Upper lobe of right lung (tissue), 1 donor: ENCODE measurements at places on chromosomes 4 and X. TPM values are rescaled to one million over a fixed set of nuclear protein-coding genes. Genes with fewer than 3 reads are reported as not detected.
A peak's percentile ranks its signal among the peaks of the same experiment; 100 is the strongest.

DNA sequence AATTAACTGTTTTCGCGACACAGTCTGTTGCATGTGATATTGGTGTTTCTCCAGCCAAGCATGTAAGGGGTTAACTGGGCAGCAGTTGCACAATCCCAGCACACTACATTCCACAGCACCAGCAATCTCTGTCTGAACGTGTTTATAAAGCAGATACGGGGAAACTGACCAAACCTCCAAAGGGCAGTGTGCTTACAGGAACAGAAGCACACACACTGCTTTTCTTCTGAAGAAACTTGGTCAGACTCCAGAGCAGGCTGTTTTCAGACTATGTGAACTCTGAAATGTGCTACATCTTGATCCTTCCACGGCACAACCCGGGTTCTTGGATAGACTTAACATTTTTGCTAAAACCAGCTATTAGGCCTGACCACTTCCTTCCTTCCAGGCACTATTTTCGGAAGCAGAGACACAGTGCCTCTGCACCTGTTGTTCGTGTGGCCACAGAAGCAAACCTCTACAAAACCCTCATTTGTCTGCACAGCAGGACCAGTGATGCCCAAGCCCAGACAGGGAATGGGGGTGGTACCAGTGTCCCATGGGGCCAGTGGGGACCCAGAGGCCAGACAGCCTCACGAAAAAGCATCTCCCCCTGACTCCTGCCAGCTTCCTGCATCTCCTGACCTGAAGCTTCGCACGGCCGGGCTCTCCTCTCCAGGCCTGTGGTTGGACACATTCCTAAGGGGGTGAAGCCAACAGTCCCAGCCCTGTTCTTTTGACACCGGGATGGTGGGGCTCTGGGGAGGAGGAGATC, 90.1 kb downstream of the IRF2 start:
- H3K27me3 ChIP-seq, result no peaks in the 10 kb centered on the region
- peak overlapping the region; percentile 51 for H3K27ac ChIP-seq
- H3K4me1 ChIP-seq, result peaks cover 42% of the 10 kb centered on the region
- peaks cover 23% of the 10 kb centered on the region for H3K36me3 ChIP-seq

DNA sequence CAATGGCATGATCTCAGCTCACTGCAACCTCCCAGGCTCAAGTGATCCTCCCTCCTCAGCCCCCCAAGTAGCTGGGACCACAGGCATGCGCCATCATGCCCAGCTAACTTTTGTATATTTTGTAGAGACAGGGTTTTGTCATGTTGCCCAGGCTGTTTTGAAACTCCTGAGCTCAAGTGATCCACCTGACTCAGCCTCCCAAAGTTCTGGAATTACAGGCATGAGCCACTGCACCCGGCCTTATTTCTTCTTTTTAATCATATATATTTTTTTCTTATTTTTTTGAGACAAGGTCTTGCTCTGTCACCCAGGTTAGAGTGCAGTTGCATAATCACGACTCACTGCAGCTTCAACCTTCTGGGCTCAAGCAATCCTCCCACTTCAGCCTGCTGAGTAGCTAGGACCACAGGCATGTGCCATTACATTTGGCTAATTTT, 184.0 kb downstream of the TSPAN5 start:
- no peaks in the 10 kb centered on the region for H3K36me3 ChIP-seq
- no peak overlapping the region for H3K27ac ChIP-seq
- no peak overlapping the region for H3K4me3 ChIP-seq

CABS1 gene
- not detected for total RNA-seq

DNA sequence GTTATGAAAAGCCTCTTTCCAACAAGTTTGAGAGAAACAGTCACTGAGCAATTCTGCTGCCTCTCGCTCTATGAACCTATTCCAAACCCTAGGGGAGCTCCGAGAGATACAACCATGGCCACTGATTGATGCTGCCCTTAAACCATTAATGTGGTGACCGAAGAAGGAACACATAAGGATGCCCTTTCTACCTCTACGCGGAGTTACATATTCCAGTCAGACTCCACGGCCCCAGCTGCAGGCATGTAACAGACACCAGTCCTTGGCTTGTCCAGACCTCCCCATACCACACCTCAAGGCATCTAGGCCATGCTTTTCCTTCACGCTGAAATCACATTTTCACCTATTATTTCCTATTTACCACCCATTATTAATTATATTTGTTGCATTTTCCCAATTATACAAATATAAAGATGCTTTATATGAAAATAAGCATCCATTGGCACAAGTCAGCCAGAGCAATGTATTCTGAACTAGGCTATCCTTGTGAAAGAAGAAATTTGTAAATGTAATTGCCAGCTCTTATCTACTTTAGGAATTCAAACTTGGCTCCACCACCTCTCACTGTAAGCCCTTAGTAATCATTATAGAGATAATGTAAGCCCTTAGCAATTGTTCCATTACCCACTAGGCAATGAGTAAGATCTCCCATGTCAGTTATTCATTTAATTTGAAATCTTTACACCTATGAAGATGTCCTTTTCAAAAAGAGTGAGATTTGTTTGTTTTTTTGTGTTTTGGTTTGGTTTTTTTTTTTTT, 338.4 kb downstream of the NR3C2 start:
- H3K36me3 ChIP-seq, result peaks cover 19% of the 10 kb centered on the region
- H3K27me3 ChIP-seq, result no peaks in the 10 kb centered on the region
- H3K4me3 ChIP-seq, result no peak overlapping the region
- H3K4me1 ChIP-seq, result no peaks in the 10 kb centered on the region

ZNF157 gene
- total RNA-seq, result 0.23 TPM

- H3K36me3 ChIP-seq, result no peaks in the 10 kb centered on the region
- no peak for DNase-seq
- no peak overlapping the region for H3K27ac ChIP-seq
- no peaks in the 10 kb centered on the region for H3K27me3 ChIP-seq
- no peaks in the 10 kb centered on the region for H3K4me1 ChIP-seq
These were observed 117.5 kb downstream of the PCDH18 start for GRCh38 chr4:137414802-137415201.

L1CAM gene
- total RNA-seq, result 1.2 TPM

DNA sequence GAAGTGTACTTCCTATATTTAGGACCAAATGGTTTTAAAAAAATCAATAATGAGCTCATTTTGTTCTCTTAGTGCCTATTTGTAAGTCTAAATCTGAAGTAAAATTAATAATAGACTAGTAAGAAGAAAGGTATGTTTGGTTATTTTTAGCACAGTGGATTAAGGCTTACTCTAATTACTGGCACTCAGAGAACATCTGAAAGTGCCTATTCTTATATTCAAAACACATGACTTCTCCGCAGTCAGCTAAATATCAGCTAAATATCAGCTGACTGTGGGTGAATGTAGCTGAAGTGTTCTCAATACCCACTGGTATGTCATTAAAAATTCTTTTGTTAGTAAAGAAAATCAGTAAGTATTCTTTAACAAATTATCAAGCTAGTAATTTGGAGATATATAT, 6.0 kb downstream of the AP1S2 start:
- H3K27me3 ChIP-seq, result no peaks in the 10 kb centered on the region
- no peaks in the 10 kb centered on the region for H3K4me1 ChIP-seq
- peak overlapping the region; percentile 7 for H3K27ac ChIP-seq
- H3K36me3 ChIP-seq, result no peaks in the 10 kb centered on the region
- no peak for DNase-seq

DNA sequence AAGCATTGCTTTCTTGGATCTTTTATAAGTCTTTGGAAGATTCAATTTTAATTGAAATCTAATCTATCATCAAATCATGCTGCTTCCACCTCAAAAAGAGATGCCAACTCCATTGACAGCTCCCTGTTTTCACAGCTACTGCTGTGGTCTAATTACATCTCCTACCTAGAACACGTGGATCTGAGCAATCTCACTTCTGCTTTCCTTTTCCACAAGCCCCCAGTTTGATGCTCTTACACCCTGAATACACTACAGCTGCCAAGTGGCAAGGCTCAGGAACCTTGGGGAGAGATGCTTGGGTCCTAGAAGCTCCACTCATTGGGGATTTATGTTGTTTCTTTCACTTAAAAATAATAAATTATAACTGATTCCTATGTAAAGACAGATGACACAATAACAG, 172.0 kb downstream of the CFAP299 start:
- H3K27me3 ChIP-seq, result no peaks in the 10 kb centered on the region
- H3K27ac ChIP-seq, result no peak overlapping the region
- H3K4me1 ChIP-seq, result no peaks in the 10 kb centered on the region
- H3K36me3 ChIP-seq, result no peaks in the 10 kb centered on the region
- H3K4me3 ChIP-seq, result no peak overlapping the region

DNA sequence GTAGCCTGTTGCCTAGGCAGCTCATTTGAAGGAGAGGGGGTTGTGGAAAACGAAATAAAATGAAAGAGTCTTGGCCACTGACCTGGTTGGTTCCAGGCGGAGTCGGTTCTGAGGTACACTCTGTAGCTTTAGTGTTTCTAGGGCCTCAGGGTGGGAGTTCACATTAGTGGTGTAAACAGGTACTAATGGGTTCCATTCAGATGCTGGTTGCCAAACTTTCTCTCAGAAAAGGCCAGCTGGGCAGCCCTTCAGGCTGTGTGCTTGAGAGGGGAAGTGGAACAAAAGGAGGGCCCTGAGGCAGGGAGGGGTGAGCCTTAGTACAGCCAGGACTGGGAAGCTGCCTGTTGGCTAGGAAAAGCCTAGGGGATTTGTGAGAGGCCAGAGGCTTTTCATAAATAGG, 24.8 kb downstream of the NHSL2 start:
- no peaks in the 10 kb centered on the region for H3K36me3 ChIP-seq
- H3K4me3 ChIP-seq, result no peak overlapping the region
- no peaks in the 10 kb centered on the region for H3K4me1 ChIP-seq
- no peak overlapping the region for H3K27ac ChIP-seq

GRCh38 chrX:48890296-48890925, 7.2 kb downstream of the TIMM17B start:
- H3K4me3 ChIP-seq, result peak overlapping the region; percentile 62
- DNase-seq, result no peak
- H3K27me3 ChIP-seq, result no peaks in the 10 kb centered on the region
- no peak overlapping the region for H3K27ac ChIP-seq
- H3K36me3 ChIP-seq, result no peaks in the 10 kb centered on the region

DNA sequence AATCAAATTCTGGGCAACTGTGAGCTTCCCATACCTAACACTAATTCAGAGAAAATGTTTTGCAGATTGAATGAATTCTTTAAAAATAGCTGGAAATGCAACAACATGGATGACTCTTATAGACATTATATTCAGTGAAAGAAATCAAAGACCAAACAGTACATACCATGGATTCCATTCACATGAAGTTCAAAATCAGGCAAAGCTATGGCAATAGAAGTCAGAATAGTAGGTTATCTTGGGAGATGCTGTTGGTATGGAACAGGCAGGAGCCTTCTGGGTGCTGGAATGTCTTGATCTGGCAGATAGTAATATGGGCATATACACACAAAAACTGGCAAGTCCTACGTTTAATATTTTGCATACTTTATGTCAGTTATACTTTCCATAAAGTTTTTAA, 25.5 kb upstream of the CBLL2 start:
- no peak overlapping the region for H3K27ac ChIP-seq
- H3K36me3 ChIP-seq, result no peaks in the 10 kb centered on the region
- DNase-seq, result no peak
- H3K4me1 ChIP-seq, result no peaks in the 10 kb centered on the region

SYP gene
- total RNA-seq, result 3.5 TPM

ZFP42 gene
- total RNA-seq, result 0.26 TPM

PABPC1L2B gene
- not detected for total RNA-seq

AKAP14 gene
- not detected for total RNA-seq

VCX3B gene
- total RNA-seq, result not detected

DNA sequence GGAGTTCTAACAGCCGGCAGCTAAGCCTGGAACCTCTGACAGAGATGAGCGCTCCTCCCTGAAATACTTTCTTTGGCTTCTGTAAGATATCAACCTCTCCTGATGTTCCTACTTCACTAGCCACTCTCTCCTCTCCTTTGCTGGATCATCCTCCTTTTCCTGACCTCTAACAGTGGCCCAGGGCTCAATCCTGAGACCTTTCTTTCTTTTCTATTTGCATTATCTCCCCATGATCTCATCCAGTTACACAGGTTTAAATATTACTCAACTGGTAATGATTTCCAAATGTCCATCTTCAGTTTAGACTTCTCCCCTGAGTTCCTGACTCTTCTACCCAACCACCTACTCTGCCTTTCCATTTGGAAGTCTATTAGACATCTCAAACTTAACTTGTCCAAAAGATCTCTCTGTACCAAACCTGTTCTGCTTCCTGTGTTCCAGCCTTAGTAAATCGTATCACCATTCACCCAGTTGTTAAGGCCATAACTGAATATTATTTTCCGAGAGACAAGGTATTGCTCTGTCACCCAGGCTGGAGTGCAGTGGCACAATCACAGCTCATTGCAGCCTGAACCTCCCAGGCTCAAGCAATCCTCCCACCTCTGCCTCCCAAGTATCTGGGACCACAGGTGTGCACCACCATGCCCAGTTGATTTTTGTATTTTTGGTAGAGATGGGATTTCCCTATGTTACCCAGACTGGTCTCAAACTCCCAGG, 41.1 kb downstream of the RFC1 start:
- H3K4me3 ChIP-seq, result no peak overlapping the region
- DNase-seq, result no peak
- no peaks in the 10 kb centered on the region for H3K27me3 ChIP-seq
- peaks cover 53% of the 10 kb centered on the region for H3K36me3 ChIP-seq
- H3K4me1 ChIP-seq, result no peaks in the 10 kb centered on the region
- H3K27ac ChIP-seq, result no peak overlapping the region

SMIM20 gene
- total RNA-seq, result 25.2 TPM

- H3K4me1 ChIP-seq, result no peaks in the 10 kb centered on the region
- H3K36me3 ChIP-seq, result no peaks in the 10 kb centered on the region
- no peaks in the 10 kb centered on the region for H3K27me3 ChIP-seq
- peak within 1 kb of the TSS; percentile 51 for H3K27ac ChIP-seq
- peak within 1 kb of the TSS; percentile 56 for H3K4me3 ChIP-seq
- peak; percentile 83 for DNase-seq
These were observed at the start of gene TMEM47 for GRCh38 chrX:34656842-34657725. TMEM47 (minus strand) TSS chrX:34657285; CDS start chrX:34657029, 256 bp downstream.

GRCh38 chr4:85209161-85209560, 242.7 kb upstream of the WDFY3 start:
- H3K36me3 ChIP-seq, result no peaks in the 10 kb centered on the region
- H3K4me3 ChIP-seq, result no peak overlapping the region
- no peak for DNase-seq
- no peak overlapping the region for H3K27ac ChIP-seq
- H3K4me1 ChIP-seq, result no peaks in the 10 kb centered on the region
- H3K27me3 ChIP-seq, result no peaks in the 10 kb centered on the region
